ENCODE measurements at places on chromosomes 11 and 22.

DNA sequence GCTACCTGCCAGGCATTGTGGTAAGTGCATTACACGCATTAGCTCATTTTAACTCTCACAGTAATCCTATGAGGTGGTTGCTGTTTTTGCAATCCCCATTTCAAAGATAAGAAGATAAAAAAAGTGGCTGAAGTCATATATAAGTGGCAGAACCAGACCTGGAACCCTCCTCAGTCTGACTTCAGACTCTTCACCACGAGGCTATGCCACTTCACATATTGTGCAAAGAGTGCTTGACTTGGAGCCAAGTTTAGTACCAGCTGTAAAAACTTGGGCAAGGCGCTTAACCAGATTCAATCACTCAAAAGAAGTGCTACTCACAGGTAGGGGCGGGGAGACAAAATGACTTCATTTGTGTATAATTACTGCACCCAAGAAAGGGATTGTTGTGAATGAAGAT is 15.3 kb downstream of the BPIFC start:
- no peak for DNase-seq

DNA sequence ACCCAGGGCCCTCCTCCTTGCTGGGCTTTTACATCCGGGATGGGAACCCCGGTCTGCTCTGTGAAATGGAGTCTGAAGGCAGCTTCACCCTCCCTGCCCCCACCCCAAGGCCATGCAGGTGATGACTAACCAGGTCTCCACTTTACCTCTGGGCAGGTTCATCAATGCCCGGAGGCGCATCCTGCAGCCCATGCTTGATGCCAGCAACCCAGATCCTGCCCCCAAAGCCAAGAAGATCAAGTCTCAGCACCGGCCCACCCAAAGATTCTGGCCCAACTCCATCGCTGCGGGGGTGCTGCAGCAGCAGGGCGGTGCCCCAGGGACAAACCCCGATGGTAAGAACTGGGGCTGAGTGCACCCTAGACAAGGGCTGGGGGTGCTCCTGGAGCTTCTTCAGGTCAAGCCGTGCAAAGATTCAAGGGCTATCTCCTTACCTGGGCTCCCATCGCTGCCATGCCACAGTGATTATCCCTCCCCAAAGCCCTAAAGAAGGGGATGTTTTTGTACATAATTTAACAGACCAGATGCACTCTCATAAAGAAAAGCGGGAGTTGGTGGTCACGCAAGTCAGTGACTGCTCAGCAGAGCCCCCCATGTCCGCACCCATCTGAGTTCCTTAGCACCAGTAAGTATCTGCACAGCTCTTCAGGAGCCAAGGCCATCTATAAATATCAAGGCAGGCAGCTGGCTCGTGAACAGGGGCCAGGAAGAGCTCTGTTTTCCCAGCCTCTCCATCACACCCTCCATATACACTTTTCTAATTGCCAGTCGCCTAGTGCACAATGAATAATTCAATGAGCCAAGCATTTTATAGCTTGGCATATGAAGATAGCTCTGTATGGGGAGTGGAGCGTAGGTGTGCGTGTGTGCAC is 66.0 kb downstream of the FEZ1 start:
- DNase-seq, result no peak

- no peak for DNase-seq
Observed at GRCh38 chr11:35077709-35078469, 61.1 kb upstream of the CD44 start.

GRCh38 chr11:6864438-6864837 is 1.6 kb downstream of the OR10A2 start:
- DNase-seq, result no peak

DNA sequence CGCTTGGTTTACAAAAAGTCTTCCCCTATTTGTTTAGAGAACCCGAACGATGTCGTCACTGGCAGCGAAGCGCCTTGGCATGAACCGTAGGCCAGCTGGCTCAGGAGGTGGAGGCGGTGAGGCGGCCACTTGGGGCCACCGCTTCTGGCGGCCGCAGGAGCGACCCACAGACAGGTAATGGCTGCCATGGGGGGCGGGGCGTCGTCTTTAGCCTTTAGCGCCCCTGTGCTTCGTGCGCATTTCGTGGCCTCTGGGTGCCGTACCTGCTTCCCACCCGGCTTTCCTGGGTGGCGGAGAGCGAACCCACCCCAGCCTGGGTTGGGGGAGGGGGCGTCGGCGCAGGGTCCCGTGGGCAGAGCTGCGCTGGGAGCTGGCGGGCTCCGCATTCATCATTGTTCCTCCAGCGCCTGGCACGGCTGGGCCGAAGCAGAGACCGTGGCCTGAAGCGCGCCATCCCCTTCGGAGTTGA is 469 bp upstream of the OSBP2 start:
- DNase-seq, result no peak

GRCh38 chr11:65351511-65351910 is 3.0 kb upstream of the TIGD3 start:
- no peak for DNase-seq

GRCh38 chr11:129538323-129538722 is 162.7 kb downstream of the BARX2 start:
- no peak for DNase-seq

DNA sequence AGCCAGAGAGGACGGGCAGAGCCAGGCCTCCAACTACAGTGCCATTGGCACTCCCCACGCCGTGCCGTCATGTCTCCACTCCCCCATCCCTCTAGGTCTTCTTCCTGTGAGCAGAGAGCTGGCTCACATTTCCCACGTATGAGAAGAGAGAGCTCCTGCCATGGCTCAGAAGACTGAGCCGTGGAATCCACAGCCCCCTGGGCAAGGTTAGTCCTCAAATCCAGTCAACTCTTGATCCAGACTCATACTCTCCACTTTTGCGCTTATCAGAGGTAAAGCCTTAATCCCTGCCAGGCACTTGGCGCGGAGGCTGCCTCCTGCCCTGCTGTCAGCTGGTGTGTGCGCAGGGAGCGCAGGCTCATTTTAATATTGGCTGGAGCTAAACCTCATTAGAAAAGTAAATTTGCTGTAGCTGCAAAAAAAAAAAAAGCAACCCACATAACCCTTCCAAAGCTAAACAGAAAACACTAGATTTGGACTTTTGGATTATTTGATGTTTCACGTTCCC is 4.7 kb downstream of the B3GAT1 start:
- no peak for DNase-seq

DNA sequence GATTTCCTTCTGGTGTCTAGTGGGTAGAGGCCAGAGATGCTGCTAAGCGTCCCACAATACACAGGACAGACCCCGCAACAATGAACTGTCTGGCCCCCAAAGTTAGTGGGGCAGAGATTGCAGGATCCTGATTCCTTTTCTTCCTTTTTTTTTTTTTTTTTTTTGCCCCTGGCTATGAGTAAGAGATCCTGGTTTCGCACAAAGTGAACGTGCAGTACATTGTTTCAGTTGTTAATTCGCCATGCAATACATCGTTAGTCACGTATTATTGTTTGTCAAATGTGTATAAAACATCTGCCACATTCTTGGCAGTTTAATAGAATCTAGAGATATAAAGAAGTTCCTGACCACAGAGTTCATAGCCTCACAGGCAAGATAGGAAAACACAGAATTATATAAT is 20.2 kb downstream of the ST3GAL4 start:
- DNase-seq, result no peak

GRCh38 chr11:117073539-117073938 is 24.7 kb downstream of the SIK3 start:
- DNase-seq, result no peak

DNA sequence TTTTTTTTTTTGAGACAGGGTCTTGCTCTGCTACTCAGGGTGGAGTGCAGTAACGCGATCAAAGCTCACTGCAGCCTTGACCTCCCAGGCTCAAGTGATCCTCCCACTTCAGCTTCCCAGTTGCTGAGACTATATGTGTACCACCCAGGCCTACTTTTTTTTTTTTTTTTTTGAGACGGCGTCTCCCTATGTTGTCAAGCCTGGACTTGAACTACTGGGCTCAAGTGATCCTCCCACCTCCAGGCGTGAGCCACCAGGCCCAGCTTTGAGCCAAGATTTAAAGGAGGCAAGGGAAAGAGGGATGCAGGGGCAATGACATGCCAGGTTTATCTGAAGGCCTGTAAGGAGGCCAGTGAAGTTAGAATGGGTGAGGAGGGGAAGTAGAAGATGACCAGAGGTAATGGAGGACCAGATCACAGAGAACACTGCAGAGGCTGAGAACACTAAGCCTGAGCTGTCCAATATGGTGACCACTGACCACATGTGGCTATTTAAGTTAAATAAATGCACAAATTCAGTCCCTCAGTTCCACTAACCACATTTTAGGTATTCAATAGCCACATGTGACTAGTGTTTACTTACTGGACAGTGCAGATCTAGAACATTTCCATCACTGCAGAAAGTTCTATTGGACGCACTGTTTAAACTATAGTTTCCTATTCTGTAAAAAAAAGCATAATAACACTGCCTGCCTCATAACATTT is 8.1 kb downstream of the DESI1 start:
- DNase-seq, result no peak

GRCh38 chr22:33524511-33525260 is 395.6 kb downstream of the LARGE1 start:
- no peak for DNase-seq

All from GM04503 (cell line).